ENCODE measurements at places on chromosomes 5 and 9.
A peak's percentile ranks its signal among the peaks of the same experiment; 100 is the strongest.

GRCh38 chr5:138654281-138654867, 79.2 kb upstream of the HSPA9 start:
- DNase-seq = peak; percentile 51

- no peak for DNase-seq
These were observed 56.8 kb downstream of the PUM3 start for GRCh38 chr9:2787065-2787464.

DNA sequence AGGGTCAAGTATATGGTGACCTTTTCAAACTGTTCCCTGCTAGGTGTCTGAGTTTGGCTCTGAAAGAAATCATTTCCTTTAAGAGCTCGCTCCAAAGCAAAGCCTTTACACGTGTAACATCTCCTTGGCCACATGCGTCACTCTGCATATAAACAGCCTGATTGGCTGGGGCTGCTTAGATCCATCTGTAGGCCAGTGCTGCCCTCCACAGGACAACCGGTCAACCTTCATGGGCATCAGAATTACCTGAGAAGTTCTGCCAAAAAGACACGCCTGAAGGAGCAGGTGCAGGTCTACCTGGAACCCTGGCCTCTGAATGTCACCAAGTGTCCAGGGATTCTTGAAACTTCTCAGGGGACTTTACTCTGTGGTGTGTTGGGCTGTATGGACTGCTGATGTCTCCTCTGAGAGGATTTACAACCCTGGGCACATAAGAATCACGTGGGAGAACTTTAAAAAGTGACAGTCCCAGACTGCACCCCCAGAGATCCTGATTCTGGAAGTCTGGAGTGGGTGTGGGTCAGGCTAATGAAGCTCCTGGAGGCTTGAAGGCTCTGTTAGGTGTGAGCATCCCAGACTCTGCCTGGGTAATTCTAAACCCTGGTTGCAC, 497.6 kb downstream of the GADD45G start:
- DNase-seq = peak; percentile 50

DNA sequence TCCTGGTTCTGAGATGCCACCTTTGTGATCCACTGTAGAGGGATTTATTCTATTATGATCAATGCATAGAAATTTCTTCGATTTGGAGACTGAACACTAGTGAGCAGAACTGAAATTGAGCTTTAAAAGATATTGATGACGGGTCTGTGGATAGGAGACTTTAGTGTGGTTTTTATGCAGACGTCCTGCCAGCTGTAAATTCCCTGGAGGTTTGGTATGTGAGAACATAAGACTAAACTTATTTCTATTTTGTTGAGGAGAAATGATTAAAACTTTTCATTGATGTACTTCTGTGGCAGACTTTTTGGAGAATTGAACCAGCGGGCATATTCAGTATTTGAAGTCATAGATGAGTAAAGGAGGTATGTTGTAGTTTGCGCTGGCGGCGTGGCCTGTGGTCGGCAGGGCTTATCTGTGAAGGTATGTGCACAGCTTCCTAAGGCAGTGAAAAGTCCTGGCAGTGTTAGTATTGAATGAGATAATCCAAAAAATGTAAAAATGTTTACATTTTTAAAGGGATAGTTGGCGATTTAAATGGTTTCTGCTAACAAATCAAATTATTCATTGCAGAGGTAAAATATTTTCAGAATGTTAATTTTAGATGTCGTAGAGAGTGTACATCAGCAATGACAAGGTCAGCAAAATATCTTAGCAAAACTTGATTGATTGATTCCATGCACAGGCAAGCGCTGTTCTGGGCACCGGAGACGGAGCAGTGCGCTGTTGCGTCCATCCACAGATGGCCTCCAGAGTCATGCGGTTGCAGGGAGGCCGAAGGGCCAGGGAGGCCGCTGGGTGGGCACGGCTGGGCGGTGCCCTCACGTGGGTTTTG, 20.4 kb downstream of the TENT4A start:
- no peak for DNase-seq

DNA sequence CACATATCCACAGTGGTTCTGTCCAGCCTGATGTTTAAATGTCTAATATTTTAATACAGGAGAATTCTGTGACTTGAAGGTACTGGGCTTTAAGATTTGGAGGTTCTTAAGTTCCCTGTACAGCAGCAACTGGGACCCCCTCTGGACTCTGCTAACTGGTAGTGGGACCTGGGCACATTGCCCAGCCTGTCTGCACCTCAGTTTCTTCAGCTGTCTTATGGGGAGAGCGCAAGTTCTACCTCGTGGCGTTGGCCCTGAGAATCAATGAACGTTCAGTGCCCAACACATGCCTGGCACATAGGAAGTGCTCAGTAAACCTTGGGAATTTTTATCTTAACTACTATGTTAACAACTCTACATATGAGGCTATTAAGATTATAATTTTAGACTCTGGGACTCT, 1.4 kb downstream of the SLC2A6 start:
- DNase-seq = no peak

GRCh38 chr9:34502891-34503290, 19.9 kb downstream of the ENHO start:
- DNase-seq = no peak

DNA sequence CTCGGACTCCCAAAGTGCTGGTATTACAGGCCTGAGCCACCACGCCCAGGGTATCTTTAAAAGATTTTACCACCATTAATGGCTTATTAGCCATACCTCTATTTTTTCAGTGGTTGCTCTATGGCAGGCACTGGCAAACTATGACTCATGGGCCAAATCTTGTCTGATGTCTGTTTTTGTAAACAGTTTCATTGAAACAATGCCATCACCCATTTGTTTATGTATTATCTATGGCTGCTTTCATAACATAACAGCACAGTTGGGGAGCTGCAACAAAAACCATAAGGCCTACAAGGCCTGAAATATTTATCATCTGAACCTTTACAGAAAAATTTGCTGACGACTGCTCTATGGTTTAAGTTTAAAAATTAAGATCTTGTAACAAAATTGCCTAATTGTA, 66.8 kb downstream of the SLC38A9 start:
- DNase-seq = no peak

DNA sequence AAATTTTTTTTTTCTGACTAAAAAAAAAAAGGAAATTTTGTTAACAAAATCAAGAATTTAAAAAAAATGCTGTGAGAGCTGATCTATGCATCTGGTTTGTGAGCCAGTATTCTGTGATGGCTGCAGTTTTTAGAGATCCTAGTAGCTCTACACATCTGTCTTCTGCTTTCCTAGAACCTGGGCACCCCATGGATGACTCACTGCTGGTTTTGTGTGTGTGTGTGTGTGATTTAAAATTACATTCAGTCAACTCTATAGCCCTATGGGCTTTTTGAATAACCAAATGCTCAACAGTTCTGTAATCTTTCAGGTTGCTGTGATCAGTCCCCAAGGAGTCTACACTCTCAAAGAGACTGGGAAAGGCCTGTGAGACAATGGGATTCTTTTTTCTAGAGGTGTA, 2.5 kb upstream of the PSMD5 start:
- no peak for DNase-seq

GRCh38 chr9:116980582-116981120, 293.5 kb downstream of the TRIM32 start:
- DNase-seq = no peak

GRCh38 chr5:32110111-32110696, 63.9 kb downstream of the GOLPH3 start:
- DNase-seq = no peak

- no peak for DNase-seq
These were observed 6.7 kb upstream of the MTMR12 start for GRCh38 chr5:32319392-32319791.

DNA sequence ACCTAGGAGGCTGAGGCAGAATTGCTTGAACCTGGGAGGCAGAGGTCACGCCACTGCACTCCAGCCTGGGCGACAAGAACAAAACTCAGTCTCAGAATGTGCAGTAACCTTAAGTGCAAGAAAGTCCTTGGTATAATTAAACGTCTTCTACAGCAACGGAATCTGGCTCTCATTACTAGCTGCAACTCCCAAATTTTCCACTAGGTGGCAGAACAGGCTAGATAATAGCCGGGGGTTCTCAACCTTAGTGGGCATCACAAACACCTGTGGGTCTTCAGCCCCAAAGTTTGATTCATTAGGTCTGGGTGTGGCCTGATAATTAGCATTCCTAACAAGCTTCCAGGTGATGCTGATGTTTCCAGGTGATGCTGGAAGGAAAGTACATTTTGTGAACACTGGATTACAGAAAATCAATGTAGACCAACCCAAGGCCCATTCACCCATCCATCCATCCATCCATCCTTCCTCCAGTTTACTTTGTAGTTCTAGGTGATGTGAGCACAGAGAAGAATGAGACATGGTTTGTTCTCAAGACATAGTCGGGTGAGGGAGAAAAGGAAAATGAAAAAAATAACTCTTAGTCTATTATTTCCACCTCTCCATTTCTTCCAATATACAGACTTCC, 37.3 kb downstream of the FBXW2 start:
- DNase-seq = peak; percentile 35

- DNase-seq = no peak
These were observed 115.7 kb upstream of the MSX2 start for GRCh38 chr5:174608631-174609097.
